Fibroblast of skin of left biceps (primary cell): ENCODE measurements at places on chromosomes 2 and 18.

GRCh38 chr2:231820786-231821303 lies 34.6 kb downstream of the COPS7B start:
- no peak for DNase-seq

DNA sequence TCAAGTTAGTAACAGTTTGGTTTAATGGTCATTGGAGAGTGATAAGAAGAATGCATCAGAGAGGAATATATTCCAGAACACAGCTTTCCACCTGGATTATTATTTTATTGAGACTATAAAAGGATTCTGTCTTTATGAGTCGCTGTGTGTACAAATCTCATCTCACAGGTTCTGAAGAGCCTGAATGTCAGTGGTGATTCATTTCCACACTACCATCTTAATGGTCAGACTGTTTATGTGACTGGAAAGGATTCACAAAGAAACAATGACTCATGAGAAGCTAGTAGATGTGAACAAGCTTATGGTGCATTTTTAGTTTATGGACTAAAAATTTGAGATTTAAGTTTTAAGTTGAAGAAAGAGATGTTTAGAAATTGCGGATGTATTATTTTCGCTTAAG lies 685.4 kb upstream of the NRXN1 start:
- peak; percentile 53 for DNase-seq

DNA sequence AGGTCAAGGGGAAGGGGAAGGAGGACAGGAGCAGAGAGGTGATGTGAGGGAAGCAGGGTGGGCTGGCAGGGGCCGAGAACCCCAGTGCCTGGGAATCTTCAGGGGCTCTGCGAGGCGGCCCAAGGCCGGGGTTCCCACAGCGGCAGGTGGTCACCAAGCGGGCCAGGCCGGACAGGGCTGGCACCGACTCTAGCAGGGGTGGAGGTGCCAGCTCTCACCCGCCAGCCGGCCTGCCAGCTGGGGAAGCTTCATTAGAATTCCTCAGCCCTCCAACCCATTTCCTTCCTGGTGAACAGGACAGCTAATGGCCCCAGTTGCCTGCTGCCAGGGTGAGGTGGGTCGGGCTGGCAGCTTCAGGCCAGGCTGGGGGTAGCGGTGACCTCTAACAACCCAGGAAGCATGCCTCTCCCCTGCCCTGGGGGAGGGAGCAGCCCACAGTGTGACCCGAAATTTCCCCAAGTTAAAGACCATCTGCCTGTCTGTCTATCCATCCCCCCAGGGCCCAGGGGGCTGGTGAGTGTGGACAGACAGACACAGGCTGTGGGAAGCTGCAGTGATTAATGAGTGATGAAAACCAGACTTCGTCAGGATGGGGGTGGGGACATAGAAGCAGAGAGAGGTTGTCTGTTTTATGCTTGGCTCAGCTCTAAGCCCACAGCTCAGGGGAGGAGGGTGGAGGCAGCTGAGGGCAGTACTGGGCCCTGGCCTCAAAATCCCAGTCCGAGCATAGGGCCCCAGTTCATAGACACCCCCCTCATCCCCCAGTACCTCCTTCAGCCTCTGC lies 144.1 kb downstream of the ZFP36L2 start:
- DNase-seq, result peak; percentile 88

DNA sequence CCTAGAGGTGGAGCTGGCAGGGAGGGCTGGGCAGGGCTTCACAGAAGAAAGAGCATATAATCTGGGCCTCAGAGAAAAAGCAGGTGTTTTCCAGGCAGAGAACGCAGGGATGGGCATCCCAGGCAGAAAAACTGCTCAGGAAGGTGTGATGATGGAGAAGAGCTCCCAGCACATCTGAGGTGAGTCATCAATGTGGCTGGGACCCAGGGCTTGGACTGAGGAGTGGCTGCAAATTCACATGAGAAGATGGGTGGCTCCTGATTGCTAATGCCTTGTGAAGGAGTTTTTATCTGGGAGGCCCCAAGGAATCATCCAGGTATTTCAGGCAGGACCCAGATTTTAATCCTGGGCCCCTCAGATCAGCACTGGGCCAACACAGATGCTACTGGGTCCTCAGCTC lies 10.2 kb downstream of the IL1F10 start:
- DNase-seq, result no peak

- DNase-seq, result no peak
These were observed 78.8 kb upstream of the KCNE4 start for GRCh38 chr2:222973237-222973636.

DNA sequence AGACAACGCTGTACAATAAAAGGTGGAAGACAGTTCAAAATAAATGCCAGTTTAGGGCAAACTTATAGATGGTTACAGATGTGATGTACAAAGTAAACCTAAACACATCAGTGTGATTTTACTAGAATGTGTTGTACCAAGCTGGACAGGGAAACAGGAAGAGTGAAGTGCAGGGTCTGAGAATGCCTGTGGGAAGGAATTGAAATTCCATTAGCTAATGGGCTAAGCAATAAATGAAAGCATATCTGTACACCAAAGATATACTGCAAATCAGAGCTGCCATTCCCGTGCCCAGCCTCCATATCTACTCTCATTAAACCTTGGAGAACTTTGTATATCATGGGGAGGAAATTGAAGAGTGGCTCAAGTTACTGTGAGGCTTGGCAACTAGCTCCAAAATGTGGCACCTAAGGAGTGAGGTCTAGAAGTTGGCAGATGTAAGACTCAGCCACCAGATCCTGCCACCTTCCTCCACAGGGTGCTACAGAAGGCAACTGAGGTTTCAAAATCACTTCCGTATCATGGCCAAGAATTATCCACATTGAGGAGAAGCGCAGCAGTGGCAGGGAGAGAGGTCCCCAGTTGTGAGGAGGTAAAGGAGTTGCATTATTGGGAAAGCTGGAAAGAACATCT lies 277.8 kb downstream of the TCF4 start:
- no peak for DNase-seq

- DNase-seq, result peak; percentile 53
These were observed 82.9 kb downstream of the TNS1 start for GRCh38 chr2:217919781-217920351.

DNA sequence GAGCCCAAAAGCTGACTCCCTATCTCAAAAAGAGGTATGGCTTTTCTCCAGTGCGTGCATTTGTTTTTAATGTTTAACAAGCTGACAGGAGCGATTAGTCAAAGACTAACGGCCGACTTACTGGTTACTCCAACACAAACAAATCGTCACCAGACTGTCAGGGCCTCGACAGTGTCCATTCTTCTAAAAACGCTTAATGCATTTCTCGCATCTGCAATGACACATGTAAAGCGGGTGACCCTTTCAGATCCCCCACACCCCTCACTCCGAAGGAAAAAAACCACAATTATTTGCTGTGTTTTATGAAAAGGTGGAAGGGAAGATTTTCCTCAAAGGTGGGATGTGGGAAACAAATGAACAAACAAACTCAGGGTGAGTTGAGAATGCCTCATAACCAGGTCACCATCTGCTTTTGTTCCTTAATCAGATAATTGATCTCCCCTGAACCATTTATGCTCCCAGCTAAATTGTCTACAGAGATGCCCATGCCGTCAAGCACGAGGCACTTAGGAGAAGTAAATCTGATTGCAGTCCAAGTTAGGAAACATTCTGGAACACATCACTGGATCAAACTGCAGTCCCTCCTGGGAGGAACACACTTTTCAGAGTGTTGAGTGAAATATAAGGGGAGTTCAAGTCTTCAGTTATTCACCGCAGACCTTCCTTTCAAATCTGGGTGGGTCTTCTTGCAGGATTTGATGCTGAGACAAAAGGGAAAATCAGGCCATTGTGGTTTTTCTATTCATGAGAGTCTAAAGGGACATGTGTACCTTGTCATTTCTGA lies 340.8 kb downstream of the CMPK2 start:
- no peak for DNase-seq

DNA sequence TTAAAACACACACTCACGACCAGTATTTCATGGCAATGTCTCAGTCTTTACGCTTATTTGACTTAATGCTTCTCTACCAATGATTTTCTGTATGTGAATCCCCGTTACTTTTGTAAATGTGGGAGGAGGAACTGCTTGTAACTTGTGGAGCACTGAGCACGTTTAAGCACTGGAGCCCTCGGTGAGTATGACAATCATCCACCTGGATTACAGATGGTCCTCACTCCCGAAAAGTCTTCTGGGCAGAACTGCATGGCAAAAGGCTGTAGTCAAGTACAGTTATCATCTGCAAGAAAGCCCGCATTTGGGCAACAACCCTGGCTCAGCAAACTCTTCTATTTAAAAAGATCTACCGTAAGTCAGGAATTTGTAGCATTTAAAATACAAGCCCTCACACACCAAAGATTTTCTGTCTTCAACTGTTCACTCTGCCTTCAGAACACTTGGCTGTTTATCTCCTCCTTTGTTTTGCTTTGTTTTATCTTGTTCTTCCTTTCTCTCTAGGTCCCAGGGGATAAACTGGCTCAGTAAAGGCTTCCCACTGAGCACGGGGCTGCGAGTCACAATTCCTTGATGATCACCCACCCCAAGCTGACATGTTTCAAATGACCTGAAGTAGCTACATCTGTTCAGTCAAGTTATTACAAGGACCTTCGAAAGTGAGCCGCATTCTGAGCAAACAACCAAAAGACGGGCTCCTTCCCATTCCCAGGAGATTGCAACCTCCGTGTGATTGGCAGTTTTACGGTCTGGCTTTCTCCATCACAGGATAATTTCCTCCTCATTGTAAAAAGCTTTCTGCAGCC lies 102.2 kb downstream of the DLGAP1 start:
- no peak for DNase-seq

DNA sequence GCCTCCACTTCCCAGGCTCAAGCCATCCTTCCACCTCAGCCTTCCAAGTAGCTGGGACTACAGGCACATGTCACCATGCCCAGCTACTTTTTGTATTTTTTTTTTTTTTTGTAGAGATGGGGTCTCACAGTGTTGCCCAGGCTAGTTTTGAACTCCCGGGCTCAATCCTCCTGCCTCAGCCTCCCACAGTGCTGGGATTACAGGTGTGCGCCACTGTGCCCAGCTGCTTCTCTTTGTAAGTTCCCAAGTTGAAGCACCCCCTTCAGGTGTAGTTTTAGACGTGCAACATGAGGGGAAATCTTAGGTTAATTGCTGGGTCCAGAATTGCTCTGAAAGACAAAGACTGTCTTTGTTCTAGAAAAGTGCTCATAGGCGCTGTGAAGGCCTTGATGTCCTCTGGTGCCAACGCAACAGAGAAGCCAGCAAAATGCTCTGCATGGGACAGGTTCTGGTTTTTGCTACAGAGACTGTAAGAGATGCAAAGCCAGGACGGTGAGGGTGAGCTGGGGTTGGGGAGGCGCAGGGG lies 46.6 kb downstream of the RRM2 start:
- no peak for DNase-seq

GRCh38 chr2:54574860-54575247 lies 118.7 kb downstream of the SPTBN1 start:
- DNase-seq, result no peak

DNA sequence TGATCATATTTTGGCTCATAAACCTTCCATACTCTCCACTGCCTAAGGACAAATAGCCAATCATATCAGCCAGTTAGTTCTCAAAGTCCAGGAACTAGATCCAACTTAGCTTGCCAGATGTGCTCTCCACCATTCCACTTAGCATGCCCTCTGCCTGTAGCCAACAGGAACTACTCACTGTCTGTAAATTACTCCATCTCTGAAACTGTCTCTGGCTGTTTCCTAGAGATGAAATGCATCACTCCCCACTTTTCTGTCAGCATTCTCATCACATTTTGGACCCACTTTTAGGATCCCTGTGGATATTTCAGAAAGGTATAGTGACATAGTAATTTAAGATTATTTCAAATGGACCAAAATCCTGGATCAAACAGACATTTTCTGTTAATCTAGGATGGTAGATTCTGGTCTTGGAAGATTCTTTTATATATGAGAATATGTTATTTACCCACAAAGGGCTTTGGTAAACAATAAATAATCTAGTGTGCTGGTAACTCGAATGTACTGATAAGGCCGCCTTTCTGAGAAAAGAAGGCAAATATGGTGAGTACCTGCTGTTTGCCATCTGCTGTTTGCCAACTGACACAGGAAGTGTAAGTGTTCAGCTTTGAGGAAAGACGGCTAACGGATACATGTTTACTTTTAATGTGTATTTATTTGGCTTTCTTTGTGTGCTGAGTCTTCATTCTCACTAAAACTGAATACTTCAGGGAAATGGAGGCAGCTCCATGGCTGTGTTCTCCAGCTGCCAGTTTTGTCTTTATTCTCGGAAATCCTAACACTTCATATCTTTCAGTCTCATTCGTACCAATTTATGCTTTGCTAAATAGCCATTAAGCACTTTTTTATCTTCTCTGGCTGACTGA lies 79.5 kb downstream of the EVA1A start:
- no peak for DNase-seq

DNA sequence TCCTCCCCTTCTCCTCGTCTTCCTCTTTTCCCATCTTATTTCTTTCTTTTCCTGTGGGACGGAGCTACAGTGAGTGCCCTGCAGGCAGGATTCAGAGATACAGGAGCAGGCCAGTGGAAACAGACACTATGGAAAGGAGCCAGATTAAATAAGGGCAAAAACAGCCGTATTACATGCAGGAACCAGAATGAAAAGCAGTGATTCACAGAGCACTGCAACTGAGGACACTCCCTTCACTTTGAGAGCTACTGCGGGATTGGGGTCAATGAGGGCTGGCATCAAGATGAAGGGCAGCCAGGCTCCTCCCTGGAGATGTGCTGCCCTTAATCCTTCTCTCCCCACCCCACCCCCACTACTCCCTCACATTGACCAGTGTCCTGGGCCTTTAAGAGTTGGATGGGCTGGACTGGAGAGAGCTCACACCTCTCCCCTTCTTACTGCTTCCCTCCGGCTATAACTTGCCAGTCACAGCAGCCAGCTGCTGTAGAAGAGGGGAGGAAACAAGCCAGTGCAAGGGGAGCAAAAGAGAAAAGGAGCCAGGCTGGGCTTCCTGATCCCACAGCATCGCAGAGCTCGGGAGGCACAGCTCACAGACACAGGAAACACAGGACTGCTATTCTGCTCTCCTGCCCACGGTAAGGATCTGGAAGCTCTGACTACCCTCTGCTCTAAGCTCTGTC lies at the start of gene PLCD4:
PLCD4 (plus strand) TSS at position 464 of the 680 bp plus-strand sequence. CDS start 7,841 bp downstream, outside the sequence.
- DNase-seq, result peak; percentile 14
